ENCODE measurements at places on chromosomes 7 and 10.
A peak's percentile ranks its signal among the peaks of the same experiment; 100 is the strongest.

- DNase-seq, result no peak
Measured at GRCh38 chr7:104795616-104796398, 218.2 kb upstream of the KMT2E start.

DNA sequence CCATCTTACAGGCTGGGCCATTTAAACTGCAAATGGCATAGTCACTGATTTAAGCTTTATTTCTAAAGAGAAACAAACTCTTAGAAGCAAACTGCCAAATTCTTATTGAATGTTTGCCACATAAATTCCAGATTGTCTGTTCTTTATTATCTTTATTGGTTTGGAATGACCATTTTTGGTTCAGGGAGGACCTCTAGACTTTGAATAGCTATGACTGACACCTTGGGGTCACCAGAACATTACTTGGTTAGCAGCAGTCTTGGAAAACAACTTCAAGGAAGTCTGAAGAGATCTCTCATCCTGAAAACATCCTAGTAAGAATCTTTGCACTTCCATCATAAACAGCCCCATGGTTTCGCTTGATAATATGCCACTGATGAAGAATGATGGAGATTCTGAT is 197.1 kb downstream of the SUGCT start:
- DNase-seq, result no peak

- no peak for DNase-seq
Measured at GRCh38 chr7:42340436-42340835, 103.4 kb upstream of the GLI3 start.

- no peak for DNase-seq
Measured at GRCh38 chr7:157080111-157080730, 58.5 kb upstream of the UBE3C start.

- no peak for DNase-seq
Measured at GRCh38 chr10:104323760-104324201, 14.5 kb downstream of the ITPRIP start.

DNA sequence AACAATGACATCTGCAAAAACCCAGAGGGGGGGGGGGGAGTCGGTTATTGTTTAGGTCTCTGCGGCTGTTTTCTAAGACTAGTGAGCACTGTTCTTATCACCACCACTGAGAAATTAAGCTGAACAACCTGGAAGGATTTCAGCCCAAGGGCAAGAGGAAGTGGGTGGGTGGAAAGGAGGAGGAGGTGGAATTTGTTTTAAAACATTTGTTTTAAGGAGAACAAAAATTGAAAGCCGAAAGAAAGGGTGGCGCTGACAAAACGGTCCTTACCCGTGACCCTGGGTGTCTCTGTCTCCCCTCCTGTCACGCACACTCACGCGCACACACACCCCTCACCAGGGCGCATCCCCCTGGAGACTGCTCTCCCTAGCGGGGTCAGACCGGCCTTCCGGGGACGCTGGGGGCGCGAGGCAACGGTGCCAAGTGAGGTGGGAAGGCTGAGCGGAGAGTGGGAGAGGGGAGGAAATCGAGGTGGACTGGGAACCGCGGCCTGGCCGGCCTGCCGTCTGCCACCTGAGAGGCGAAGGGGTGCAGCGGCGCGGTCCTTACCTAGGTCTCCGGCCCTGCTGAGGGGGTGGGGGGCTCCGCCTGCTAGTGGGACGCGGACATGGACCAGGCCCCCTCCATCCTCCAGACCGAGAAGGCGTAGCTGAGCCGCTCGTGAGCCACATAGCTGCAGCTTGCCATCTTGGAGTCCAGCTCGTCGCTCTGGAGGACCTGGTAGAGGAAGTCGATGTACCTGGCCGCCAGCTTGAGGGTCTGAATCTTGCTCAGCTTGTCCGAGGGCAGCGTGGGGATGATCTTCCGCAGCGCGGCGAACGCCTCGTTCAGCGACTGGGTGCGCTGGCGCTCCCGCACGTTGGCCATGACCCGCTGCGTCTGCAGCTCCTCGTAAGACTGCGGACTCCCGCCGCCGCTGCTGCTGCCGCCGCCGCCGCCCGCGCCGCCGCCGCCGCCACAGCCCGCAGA is 1.0 kb downstream of the TWIST1 start:
- no peak for DNase-seq

DNA sequence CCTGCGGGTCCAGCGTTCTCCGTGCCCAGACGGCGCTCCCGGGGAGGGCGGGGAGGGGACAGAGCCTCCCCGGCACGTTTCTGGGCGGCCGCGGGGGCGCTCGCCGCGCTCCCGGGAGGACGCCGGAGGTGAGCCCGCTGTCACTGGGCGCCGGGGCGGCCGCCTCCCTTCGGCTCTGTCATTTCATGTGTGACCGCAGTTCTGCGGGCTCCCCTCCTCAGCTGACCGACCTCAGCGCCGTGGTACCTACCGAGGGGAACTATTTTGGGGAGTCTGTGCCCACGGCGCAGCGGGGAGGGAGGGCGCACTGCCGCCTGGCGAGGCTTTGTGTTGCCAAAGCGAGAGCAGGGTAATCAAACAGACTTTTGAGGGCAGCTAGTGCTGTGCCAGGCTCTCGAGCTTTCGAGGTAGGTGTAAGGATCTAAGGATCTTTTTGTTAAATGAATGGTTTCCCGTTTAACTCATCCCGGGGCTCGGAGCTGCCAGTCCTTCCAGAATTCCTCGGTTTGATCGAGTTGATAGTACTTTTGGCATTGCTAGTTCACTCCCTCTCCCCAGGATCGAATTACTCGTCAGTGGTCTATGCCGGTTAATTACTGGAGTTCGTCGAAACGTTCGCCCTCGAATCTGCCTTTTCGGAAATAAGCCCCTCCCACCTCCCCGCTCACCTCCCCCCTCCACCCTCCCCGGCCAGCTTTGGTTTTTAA is 1.9 kb downstream of the ARID5B start:
- peak; percentile 49 for DNase-seq

DNA sequence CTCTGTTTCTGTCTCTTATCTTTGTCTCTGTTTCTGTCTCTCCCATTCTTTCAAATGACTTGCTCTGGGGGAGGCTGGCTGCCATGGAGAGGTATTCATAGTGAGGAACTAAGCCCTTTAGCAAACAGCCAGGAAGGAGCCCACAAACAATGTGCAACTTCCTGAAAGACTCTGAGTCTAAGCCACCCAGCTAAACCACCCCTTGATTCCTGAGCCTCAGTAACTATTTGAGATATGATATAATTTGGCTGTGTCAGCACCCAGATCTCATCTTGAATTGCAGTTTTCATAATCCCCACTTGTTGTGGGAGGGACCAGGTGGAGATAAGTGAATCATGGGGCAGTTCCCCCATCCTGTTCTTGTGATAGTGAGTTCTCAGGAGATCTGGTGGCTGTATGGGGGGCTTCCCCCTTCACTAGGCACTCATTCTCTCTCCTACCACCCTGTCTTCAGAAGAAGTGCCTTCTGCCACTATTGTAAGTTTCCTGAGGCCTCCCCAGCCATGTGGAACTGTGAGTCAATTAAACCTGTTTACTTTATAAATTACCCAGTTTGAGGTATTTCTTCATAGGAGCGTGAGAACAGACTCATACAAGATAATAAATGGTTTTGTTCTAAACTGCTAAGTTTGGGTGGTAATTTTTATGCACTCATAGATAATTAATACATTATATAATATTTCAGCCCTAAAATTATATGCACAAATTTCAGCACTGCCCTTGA is 121.2 kb upstream of the FOXP2 start:
- DNase-seq, result no peak

GRCh38 chr10:608331-609261 is 80.9 kb downstream of the DIP2C start:
- DNase-seq, result no peak

- no peak for DNase-seq
Measured at GRCh38 chr7:156703209-156703608, 62.6 kb downstream of the RNF32 start.

GRCh38 chr10:89426230-89426868 is 12.0 kb downstream of the IFIT5 start:
- no peak for DNase-seq

GRCh38 chr10:87771871-87772500 is 46.0 kb downstream of the ATAD1 start:
- DNase-seq, result no peak

- no peak for DNase-seq
Measured at GRCh38 chr7:20504060-20504459, 111.4 kb upstream of the ABCB5 start.

DNA sequence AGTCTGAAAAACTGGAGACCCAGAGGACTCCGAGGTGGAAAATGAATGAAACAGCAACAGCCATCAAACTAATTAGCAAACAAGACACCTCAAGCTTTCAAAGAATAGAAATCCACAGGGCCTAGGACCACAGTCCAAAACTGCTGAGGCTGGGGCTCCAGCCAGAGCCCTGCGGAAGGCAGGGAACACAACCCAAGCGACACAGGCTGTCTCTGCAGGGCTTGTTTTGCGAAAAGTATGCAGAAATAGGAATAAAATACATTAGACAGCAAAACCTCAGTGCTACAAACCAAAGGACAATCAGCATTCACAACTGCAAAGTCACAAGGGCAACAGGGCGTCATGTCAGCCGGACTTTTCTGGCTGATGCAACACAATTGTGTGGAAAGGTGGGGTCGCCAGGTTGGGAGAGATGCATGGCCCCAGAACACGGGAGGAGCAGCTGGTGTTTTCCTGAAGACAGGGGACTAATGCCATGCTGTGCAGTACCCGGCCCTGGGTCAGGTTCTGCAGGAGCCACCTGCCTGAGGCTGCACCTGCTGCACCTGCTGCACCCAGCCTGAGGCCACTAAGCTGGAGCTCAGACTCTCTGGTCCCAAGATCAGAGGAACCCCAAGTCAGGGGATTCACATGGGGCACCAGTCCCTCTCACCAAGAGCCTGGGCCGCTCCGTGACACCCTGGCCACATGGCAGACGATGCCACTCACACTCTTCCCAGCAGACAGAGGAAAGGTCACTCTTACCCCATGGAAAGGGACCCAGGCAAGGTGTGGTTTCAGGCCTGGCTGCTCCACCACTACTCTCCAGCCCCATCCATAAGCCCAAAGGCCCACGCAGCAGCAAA is 74.2 kb downstream of the MAD1L1 start:
- DNase-seq, result no peak

- DNase-seq, result no peak
Measured at GRCh38 chr7:27967639-27968038, 213.0 kb downstream of the JAZF1 start.

DNA sequence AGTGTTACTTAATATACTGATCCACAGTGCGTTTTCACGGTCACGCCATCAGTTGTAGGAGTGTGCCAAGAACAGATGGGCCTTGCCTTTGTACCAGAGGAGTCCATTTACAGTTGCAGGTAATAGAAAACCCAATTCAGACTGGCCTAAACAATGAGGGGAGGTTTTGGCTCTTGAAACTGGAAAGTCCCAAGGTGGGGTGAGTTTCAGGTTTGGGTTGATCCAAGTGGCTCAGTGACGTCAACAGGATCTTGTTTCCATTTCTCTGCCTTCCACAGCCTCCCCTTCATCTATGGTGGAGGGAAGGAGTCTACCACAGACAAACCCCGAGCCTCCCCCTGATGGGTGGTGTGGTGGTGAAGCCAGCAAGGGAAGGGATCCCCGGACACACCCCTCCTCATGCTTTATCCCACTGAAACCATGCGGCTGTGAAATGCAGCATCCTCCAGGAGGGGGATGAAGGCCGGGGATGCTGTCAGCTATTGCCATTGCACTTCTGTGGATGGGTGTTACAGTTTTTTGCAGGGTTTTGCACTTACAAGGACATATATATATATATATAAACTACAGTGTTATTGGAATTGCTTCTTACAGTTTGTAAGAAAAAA is 14.8 kb upstream of the SH2D4B start:
- no peak for DNase-seq

GRCh38 chr7:67636348-67637022 is 639.9 kb downstream of the TYW1 start:
- DNase-seq, result no peak

- DNase-seq, result no peak
Measured at GRCh38 chr10:94216201-94216600, 146.5 kb downstream of the NOC3L start.

- no peak for DNase-seq
Measured at GRCh38 chr10:79209831-79210230, 137.4 kb upstream of the PPIF start.

GRCh38 chr10:17209302-17209701 is 7.8 kb upstream of the TRDMT1 start:
- DNase-seq, result no peak

DNA sequence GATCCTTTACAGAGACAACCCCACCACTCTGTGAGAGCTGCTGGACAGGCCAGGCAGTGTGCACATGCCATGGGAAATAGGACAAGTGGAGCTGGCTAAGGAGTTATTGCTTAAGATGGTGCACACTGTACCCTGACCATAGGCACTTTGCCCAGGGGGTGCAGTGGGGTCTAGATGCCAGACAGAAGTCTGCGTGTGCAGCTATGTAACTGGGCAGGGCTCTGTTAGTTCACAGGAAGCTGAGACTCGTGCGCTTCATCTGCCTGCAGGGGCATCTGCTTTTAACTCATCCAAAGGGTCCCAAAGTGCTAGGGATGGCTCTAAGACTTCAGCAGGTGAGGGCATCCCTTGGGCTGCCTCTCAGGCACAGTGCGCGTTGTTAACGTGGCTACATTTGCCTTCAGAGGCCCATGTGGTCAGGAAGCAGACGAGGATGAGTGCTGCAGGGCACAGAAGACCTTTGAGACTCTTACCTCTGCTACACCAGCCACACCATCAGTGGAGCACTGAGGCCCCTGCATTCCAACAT is 77.7 kb upstream of the GPR26 start:
- DNase-seq, result no peak

DNA sequence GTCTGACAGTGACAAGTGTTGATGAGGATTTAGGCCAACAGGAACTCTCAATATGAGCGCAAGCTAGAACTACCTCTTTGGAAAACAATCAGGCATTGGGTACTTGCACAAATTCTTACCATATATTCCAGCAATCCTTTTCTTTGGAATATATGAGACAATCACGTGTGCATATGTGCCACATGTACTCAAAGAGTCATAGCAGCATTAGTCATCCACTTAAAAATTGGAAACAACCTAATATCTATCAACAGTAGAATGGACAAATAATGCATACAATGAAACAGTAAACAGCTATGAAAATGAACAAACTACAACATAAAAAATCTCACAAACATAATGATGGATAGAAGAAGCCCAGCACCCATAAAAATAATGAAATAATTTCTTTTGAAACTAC is 179.7 kb downstream of the GLI3 start:
- no peak for DNase-seq

GRCh38 chr10:13529714-13529973 is 830 bp upstream of the BEND7 start:
- no peak for DNase-seq

DNA sequence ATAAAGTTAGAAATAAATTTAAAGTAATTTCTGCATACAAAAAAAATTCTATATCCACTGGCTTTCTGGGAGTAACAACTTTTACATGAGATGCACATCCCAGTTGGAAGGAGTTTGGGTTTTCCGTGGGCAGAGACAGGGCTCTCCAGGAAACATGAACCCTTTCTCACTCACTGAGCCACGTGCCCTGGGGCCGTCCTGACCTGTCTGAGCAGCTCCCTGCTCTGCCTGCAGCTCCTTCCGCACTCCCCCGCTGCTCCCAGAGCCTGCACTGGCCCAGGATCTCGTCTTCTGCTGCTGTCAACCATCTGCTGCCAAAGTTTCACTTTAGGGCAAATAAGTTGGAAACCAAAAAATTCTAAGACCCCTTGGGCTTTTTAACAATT is 169.1 kb downstream of the DIP2C start:
- DNase-seq, result no peak
